ENCODE measurements at places on chromosomes 2 and 18. TPM values are rescaled to one million over a fixed set of nuclear protein-coding genes. Genes with fewer than 3 reads are reported as not detected.

Gene CETN1
- not detected for total RNA-seq

Gene INHBB
- total RNA-seq = 21.9 TPM

Gene MC5R
- total RNA-seq = not detected

- DNase-seq = no peak
- no peak overlapping the region for H3K27ac ChIP-seq
- H3K4me3 ChIP-seq = no peak overlapping the region
- H3K36me3 ChIP-seq = peaks cover 3% of the 10 kb centered on the region
- H3K4me1 ChIP-seq = no peaks in the 10 kb centered on the region
- H3K27me3 ChIP-seq = no peaks in the 10 kb centered on the region
Measured at GRCh38 chr2:24945907-24946306, 25.8 kb downstream of the DNAJC27 start.

DNA sequence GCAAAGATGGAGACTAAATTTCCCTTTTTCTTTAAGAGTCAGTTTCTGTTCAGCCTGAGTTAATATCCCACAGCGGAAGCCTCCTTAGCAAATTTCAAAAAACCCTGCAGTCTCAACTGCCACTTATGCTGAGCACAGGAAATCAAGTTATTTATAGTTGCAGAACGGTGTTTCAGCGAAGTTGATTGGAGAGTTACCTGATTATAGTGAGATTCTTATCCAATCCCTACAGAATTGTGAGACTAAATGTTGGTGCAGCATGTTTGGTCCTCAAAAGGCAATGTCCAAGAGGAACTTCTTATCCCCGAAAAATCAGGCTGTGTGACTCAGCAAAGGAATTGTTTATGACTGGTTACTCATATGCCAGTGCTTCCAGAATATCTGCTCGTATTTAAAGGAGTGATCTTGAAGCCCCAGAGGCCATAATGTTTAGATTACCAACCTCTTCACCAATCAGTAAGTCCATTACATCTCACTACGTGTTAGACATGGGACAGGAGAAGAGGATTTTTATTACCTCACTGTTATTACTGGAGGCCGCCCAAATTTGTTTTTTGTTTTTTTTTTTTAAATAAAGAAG is 67.9 kb downstream of the LRRFIP1 start:
- no peak overlapping the region for H3K4me3 ChIP-seq
- peak overlapping the region; percentile 45 for H3K27ac ChIP-seq
- peaks cover 4% of the 10 kb centered on the region for H3K4me1 ChIP-seq

DNA sequence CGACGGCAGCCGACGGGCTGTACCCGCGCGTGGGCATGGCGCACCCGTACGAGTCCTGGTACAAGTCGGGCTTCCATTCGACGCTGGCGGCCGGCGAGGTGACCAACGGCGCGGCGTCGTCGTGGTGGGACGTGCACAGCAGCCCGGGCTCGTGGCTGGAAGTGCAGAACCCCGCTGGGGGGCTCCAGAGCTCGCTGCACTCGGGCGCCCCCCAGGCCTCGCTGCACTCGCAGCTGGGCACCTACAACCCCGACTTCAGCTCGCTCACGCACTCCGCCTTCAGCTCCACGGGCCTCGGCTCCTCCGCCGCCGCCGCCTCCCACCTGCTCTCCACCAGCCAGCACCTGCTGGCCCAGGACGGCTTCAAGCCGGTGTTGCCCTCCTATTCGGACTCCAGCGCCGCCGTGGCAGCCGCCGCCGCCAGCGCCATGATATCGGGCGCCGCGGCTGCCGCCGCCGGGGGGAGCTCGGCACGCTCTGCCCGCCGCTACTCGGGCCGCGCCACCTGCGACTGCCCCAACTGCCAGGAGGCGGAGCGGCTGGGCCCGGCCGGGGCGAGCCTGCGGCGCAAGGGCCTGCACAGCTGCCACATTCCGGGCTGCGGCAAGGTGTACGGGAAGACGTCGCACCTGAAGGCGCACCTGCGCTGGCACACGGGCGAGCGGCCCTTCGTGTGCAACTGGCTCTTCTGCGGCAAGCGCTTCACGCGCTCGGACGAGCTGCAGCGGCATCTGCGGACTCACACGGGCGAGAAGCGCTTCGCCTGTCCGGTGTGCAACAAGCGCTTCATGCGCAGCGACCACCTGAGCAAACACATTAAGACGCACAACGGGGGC is 2.0 kb downstream of the SP9 start:
- H3K27ac ChIP-seq = no peak overlapping the region
- peaks cover 3% of the 10 kb centered on the region for H3K27me3 ChIP-seq
- H3K36me3 ChIP-seq = no peaks in the 10 kb centered on the region
- no peaks in the 10 kb centered on the region for H3K4me1 ChIP-seq
- peak; percentile 51 for DNase-seq
- no peak overlapping the region for H3K4me3 ChIP-seq

All from aorta (tissue), 5 donors.